Stimulated activated CD4-positive, alpha-beta T cell treated with anti-CD3 and anti-CD28 coated beads, Interleukin-2, amount 100 ng/mL, for 24 hours (primary cell): ENCODE measurements at places on chromosomes 5 and 9.
A peak's percentile ranks its signal among the peaks of the same experiment; 100 is the strongest.

DNA sequence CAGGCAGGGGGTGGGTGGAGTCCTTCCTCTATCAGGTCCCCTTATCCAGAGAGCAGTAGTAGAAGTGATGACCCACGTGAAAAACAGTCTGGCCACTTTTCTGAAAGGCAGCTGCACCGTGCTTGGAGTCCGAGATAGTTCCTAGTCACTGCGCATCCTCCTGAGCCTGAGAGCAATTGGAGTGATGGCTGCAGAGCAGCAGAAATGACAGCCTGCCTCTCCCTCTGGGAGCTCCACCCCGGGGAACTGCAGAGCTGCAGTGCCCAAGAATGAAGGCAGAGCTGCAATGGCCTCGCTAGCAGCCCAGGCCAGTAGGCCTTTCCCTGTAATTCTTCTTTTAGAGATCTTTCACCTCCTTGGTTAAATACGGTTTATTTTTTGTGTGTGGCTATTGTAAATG, 82.6 kb downstream of the CETN3 start:
- DNase-seq, result no peak

- no peak for DNase-seq
These were observed 95.1 kb downstream of the TTC39B start for GRCh38 chr9:15211815-15212495.

DNA sequence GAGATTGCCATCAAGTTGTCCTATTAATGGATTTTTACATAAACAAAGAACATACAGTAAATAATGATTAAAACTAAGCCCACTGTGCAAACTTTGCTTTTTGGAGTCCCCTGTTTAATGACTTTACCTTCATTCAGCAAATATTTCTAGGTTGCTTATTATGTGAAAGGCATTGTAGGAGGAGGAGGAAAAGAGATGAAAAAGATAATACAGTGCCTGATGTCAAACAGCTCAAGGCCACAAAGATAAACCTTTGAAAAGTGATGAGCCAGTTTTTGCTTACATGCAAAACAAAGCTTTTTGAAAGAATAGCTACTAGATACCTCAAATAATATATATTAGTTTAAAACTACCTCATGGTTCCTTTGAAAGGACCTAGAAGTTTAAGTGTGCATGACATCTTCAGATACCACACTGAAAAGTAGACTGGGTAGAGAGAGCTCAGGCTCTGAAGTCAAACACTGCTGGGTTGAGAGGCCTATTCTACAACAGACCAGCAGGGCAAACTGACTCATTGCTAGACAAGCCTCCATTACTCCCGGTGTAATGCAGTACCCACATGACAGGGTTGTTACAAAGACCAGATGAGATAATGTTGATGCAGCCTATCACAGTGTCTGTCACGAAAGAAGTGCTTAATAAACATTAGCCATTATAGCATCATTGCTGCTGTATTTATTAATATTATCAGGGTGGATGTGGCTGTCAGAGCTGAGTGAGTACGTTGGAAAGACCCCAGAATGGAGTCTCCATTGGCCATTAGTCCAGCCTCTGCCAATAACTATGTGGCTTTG, 11.8 kb downstream of the DEPDC1B start:
- DNase-seq, result no peak

DNA sequence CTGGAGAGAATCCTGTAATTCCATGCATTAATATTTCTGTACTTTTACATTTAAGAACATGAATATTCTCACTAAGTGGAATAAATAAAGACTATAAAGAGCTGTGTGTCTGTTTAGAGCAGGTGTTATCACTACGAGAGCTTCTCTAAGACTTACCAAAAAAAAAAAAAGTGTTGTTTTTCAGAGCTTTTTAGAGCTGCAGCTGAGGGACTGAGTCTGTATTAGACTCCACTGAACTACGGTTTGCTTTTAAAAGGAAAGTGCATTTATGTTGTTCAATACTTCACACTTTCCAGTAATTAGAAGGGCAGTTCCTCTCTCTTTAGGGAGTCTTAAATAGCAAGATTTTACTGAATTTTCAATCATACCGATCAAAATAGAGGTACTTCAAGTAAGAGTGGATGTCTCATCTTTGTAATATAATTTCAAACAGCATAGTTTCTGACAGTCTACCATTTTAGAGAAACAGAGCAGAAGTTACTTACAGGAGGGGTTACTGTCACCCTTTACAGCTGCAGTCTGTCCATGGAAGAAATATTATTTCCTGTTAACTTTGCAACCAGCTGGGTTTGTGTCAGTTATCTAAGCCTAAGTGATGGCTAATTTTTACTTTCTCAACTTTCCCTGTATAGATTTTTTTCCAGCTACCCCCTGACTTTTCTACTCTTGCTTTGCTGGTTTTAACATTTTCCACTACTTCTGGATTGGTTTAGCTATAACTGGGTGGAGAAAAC, 2.4 kb downstream of the SYK start:
- no peak for DNase-seq

- DNase-seq, result no peak
These were observed 20.1 kb upstream of the LAMC3 start for GRCh38 chr9:130988905-130989304.

DNA sequence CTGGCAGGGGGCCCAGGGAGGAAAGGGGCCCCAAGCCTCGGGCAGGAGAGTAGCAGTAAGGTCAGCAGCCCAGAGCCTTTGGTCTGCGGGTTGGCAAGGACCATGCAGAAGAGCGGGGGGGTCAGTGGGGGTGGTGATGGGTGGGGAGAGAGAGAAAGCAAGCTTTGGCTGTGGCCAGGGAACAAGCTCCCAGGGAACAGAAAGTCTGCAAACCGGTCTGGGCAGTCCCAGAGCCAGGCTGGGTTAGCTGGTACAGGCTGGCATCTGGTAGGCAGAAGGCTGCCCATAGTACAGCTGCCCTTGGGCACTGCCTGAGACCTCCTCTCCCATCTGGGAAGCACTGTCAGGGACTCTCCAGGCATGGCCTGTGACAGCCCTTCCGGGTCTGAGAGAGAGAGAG, 10.5 kb upstream of the EPB41L4B start:
- DNase-seq, result no peak

DNA sequence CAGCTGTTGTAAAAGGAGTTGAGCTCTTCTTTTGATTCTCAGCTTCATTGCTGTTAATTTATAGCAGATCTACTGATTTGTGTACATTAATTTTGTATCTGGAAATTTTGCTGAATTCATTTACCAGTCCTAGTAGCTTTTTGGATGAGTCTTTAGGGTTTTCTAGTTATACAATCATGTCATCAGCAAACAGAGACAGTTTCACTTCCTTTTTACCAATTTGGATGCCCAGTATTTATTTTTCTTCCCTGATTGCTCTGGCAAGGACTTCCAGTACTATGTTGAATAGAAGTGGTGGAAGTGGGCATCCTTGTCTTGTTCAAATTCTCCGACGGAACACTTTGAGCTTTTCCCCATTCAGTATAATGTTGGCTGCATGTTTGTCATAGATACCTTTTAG, 398.9 kb upstream of the POU5F2 start:
- DNase-seq, result no peak

DNA sequence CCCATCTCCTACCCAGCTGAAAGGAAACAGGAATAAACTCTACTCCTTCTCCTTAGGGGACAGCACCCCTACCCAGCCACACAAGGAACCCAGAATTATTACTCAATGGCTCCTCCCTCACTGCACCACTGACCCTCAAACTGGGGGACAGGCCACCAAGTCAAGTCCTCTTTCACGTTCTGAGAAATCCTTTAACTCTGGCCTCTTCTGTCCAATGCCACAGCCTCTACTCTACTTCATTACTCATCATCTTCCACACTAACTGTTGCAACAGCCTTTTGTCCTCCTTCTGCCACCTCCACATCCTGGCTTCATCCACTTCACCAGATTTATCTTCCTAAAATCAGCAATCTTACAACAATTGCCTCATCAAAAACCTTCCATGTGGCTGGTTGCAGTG, 6.8 kb downstream of the TTC39B start:
- no peak for DNase-seq

DNA sequence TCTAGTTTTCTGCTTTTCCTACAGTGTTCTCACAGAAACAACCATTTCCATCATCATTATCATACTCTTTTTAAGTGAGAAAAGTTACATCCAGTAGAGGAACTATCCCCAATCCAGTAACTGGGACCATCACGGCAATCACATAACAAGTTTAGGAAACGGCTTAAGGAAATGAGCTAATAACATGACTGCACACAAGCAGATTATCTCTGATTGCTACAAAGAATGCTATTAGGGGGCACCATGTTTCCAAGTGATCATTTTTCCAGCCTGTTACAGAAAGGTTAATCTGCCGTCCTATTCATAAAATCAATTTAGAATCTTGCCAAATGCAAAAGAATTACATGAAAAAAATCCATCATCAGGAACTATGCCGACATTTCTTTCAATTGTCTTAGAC, 94.6 kb downstream of the EFNA5 start:
- no peak for DNase-seq

GRCh38 chr9:18390393-18390792, 83.6 kb upstream of the ADAMTSL1 start:
- no peak for DNase-seq

GRCh38 chr9:136629001-136629878, 33.5 kb upstream of the EGFL7 start:
- no peak for DNase-seq

DNA sequence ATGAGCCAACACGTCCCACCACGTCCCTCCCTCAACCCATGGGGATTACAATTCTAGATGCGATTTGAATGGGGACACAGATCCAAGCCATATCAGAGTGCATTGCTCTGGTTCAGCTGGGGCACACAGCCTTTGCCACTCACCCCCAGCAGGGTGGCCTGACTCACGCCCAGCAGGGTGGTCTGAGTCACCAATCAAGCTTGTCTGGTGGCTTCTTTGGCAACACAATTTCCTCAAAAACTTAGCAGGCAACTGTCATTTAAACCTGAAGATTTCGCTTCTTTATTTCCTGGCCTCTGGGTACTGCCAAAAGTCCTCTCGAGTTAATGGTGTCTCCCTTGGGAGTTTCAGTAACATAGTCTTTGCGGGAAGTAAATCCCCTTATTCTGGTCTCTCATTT, 16.3 kb upstream of the SEMA5A start:
- DNase-seq, result no peak

- DNase-seq, result no peak
These were observed 58.7 kb upstream of the SUSD1 start for GRCh38 chr9:112233769-112234168.

DNA sequence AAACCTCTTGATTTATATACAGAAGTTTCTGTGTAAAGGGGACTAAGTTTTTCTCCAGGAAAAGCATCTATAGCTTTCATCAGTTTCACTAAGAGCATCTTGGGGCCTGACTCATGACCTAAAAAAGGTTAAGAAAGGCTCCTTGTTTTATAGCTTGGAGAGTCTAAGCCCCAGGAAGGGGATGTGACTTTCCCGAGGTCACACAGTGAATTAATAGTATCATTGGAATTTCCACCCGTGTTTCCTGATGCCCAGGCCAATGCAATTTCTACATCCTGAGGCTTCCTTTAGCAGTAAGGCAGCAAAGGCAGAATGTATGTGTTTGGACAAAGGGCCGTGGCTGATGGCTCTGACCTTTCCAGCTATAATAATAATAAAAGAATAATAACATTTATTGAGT, 8.6 kb downstream of the MORN5 start:
- DNase-seq, result no peak

- no peak for DNase-seq
These were observed 211.6 kb downstream of the SYK start for GRCh38 chr9:91012933-91013841.

- no peak for DNase-seq
These were observed 15.9 kb downstream of the LOX start for GRCh38 chr5:122062205-122062604.

- DNase-seq, result no peak
These were observed 13.0 kb upstream of the HSPA9 start for GRCh38 chr5:138588013-138588788.

GRCh38 chr9:93184432-93185265, 710 bp downstream of the WNK2 start:
- peak; percentile 21 for DNase-seq

GRCh38 chr5:3429962-3430361, 165.7 kb upstream of the IRX1 start:
- DNase-seq, result no peak

DNA sequence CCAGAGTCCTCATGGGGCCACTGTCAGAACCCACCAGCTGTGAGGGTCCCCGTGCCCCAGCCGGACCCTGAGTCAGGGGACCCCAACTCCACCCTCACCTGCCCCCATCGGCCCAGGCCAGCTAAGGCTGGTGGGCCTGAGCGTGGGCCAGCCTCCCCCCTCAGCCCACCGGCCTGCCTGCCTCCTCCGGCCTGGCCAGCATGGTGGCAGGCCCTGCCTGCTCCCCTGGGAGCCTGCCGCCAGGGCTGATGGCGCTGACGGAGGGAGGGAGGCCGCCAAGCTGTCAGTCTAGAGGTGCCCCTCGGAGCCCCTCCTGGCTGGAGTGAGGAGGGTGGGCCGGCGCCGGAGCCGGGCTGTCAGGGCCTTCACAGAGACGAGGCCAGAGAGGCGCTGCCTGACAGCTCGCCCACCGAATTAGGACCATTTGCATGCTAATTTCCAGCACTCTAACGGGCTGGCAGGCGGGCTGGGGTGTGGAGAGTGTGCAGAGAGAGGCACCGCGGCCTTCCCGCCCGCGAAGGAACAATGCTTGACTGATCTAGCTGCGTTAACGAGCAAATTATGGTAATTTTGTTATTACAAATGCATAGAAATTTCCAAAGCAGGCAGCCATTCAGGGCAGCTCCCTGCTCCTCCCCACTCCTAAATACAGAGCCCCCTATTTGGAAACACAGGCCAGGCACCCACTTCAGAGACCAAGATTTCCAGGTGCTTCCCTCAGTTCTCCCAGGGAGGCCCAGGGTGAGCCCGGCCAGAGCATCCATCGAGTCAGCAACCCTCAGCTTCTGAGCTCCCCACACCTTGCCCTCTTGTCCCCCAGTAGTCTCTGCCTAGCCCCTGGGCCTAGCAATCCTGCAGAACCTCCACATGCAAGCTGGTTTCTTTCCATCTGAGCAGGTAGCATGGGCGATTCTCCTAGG, 169.3 kb downstream of the PAX5 start:
- DNase-seq, result no peak

- no peak for DNase-seq
These were observed 125.1 kb downstream of the PDE4D start for GRCh38 chr5:59768152-59769040.

GRCh38 chr9:132644251-132644650, 25.5 kb downstream of the DDX31 start:
- DNase-seq, result no peak

GRCh38 chr5:127369796-127370195, 79.2 kb downstream of the MEGF10 start:
- no peak for DNase-seq

GRCh38 chr9:131011274-131012022, 2.5 kb downstream of the LAMC3 start:
- no peak for DNase-seq

DNA sequence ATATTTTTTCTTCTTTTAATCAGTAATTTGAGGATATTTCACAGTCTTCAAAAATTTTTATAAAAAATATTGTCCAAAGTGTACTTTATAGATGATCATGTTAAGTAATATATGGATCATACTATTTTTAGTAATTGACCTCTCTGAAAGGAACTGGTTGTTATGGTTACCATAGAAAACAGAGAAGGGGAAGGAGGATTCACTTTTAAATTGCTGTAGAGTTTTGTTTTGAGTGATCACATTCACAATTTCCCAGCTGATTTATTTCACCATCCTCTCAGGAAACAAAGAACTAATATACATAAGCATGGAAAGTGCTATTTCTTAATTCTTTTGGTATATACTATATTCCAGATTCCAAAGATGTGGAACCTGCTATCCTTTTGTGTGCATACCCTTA, 56.5 kb upstream of the NREP start:
- no peak for DNase-seq
